ENCODE measurements at places on chromosomes 5 and 9.

GRCh38 chr5:132475987-132476875, 14.3 kb downstream of the IRF1 start:
- no peak for DNase-seq

DNA sequence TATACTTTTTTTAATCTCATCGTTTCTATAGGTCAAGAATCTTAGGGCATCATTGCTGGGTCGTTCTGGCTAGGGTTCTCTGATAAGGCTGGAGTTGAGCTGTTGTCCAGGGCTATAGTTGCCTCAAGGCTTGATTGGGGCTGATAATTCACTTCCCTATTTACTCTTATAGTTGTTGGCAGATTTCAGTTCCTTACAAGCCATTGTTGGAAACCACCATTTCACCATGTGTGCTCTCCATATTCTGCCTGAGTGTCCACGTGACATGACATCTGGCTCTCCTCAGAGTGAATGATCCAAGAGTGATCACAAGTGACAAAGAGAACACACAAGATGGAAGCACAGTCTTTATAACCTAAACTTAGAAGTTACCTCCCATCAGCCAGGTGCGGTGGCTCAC, 852.2 kb downstream of the EFNA5 start:
- no peak for DNase-seq

GRCh38 chr5:54492178-54492577, 25.4 kb upstream of the SNX18 start:
- DNase-seq: no peak

GRCh38 chr9:129962451-129962864, 80.5 kb downstream of the FNBP1 start:
- DNase-seq: no peak

GRCh38 chr9:128245421-128246151, 30.2 kb downstream of the GOLGA2 start:
- DNase-seq: no peak

DNA sequence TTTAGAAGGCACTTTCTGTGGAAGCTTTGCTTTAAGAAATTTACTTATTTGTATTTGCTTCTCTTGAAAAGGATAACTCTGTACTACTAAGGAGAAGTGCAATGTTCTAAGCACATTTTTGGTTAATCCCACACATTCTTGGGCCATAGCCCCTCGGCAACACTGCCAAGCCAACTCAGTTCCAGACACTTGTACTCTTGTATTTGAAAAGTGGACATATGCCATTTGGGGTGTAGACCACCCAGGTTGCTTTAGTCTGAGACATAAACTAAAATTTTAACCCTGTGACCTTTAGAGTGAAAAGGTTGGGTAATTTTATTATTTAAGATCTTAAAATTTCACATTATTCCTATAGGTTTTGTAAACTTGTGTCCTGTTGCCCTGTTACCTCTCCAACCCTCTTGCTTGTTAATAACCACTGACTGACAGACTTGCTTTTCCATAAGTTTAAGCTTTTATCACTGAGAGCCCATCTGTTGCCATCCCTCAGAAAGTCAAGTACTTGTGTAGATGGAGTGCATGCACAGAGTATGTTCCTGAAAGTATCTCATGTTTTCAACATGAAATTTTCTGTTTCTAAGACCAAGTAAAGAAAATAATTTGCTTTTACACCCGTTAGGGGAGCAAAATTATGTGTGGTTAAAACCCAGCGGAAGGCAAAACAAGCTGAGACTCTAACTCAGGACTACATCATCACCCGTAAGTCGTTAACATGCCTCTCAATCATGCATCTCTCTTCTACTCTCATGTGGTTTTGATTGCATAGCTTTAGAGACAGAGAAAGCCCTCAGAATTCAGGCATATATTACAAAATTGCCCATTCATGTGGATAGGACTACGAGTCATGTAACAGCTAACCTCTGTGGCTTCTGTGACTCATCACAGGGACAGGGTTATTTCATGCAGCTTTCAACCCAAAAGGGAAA, 117.3 kb downstream of the GDNF start:
- no peak for DNase-seq

- no peak for DNase-seq
Observed at GRCh38 chr5:8884029-8884428, 661.8 kb downstream of the SEMA5A start.

- DNase-seq: no peak
Observed at GRCh38 chr5:66898241-66898995, 298.2 kb downstream of the CD180 start.

DNA sequence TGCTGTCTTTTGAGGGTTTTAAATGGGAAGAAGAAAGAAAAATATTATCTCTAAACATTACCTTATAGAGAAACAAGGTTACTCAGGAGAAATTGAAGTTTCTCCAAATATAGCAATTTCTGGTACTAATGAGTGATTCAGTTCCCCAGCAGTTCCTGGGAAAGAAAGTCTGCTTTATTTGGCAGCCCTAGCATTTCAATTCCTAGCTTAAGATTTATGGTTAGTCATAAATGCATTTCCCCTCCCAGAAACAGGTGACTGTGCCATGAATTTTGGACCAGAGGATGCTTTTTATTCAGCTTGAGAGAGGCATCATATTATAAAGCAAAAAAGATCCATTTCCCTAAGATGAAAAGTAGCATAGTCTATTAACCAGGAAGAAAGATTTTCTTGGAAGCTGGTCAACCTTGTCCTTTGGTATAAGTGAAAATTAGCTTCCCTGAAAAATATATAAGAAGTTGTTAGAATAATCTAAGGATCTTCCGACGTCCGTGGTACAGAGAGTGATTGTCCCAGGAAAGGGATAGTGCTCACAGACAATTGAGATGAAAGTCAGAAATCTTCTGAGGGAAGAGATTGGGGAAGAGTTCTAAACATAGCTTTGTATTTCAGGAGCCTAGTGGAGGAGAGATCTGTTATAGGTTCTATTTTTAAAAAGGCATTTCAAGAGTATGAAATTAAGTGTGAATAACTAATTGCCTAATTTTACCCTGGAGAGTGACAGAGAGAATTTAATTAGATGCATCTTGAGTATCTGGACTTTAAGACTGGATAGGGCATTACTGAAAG, 164.9 kb downstream of the ESM1 start:
- no peak for DNase-seq

- no peak for DNase-seq
Observed at GRCh38 chr5:77563475-77563874, 71.4 kb upstream of the WDR41 start.

- no peak for DNase-seq
Observed at GRCh38 chr9:122975196-122975595, 34.4 kb downstream of the RABGAP1 start.

DNA sequence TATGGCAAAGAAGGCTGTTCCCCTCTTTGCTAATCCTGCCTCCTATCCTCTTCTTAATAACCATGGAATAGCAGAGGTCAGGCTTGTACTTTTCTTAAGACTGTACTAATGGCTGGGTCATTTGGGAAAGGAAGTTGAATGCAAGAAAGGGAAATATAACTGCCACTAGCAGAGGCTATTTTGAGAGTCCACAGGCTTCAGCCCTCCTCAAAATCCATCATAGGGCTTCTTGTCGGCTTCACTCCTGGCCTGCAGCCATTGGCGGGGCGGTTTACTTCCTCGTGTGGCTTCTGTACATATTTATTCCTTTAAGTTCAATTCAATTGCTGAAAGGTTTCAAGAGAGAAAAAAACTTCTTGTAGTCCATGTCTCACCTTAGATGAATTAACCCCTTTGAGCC, 2.8 kb upstream of the PARP8 start:
- DNase-seq: no peak

DNA sequence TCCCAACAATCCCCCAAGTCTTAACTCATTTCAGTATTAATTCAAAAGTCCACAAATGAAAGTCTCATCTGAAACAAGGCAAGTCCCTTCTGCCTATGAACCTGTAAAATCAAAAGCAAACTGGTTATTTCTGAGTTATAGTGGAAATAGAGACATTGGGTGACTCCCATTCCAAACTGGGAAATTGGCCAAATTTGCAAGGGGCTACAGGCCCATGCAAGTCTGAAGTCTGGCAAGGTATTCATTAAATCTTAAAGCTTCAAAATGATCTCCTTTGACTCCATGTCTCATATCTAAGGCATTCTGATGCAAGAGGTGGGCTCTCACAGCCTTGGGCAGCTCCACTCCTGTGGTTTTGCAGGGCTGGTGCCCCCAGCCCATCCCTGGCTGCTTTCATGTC, 167.9 kb downstream of the HTR1A start:
- no peak for DNase-seq
